CD4-positive, alpha-beta T cell treated with Interferon alpha-2 for 1 hour (primary cell): ENCODE measurements at places on chromosomes 2 and 18.

DNA sequence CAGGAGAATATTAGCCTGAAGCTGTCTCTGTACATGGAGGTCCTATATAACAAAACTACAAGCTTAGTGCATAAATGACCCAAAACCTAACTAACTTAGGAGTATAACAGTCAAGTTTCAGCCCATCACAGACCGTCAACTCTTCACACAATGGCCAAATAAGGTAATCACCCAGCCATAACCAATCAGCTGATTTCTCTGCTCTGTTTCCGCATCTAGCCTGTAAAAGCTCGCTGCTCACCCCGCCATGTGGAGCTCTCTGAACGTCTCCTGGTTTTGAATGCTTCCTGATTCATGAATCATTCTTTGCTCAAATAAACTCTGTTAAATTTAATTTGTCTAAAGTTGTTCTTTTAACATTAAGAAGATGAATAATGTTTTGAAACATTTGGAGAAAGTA, 593.6 kb downstream of the TMX3 start:
- no peak for DNase-seq

DNA sequence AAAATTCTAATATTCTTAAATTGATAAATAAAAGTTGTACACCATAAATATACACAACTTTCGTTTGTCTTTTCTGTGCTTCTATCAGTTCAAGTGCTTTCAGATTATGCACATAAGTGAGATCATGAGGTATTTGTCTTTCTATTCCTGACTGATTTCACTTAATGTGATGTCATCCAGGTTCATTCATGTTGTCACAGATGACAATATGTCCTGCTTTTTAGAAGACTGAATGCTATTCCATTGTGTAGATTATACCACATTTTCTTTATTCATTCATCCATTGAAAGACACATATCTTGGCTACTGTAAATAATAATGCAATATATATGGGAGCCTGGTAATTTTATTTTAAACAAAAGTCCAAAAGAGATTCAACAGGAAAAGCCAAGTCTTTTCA, 190.1 kb upstream of the ERBB4 start:
- DNase-seq = no peak

DNA sequence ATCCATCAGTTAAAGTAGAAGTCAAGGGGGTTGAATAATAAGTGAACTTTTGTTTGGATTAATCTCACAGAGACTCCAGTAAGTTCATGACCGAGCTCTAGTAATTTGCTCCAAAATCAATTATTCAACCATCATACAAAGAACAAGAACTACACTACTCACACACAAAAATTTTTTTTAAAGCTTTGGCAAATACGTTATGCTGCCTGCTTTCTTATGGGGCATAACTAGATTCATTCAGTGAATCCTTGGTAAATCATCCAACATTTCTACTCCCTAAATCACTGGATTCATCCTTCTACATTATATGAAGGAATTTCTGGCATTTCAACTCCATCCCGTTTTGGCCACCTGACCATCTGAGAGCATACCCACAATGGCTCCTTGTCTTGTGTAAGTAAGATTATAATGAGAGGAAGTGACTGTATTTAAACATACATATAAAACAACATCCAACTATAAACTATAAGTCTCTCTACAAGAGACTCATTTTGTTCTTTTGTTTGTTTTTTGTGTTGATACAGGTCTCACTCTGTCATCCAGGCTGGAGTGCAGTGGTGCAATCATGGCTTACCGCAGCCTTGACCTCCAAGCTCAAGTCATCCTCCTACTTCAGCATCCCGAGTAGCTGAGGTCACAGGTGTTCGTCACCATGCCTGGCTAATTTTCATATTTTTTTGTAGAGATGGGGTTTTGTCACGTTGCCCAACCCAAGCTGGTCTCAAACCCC, 144.2 kb upstream of the LRRTM4 start:
- no peak for DNase-seq

- DNase-seq = no peak
These were observed 13.0 kb downstream of the KIF5C start for GRCh38 chr2:148888003-148888501.

GRCh38 chr2:73072416-73072815, 904 bp upstream of the SFXN5 start:
- DNase-seq = no peak

DNA sequence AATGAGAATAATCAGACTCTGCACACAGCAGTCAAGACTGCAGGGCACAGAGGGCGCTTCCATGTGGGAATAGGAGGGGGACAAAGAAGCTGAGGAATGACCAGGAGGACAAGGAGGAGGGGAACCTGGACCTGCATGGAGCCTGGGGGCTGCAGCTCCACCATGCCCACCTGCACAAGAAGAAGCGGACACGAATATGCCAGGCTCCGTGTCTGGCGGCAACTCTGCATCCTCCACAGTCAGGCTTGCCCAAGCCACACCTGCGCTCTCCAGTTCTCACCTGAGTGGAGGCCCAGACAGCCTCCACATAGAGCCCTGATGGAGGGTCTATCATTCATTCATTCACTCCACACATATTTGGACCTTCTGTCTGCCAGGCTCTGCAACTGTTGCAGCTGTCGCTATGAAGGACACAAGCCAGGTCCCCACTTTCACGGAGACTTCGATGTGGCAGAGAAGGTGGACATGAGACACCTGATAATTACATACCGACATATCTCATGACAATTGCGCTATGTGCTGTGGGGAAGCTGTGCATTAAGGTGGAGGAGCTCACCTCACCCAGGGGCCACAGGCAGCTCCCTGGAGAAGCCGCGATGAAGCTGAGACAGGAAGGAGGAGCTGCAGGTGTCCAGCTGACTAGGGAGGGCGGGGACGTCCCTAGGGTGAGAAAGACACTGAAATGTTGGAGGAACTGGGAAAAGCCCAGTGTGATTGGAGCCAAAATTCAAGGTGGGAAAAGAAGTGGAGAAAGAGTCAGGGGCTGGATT, 159.2 kb downstream of the INHBB start:
- no peak for DNase-seq

GRCh38 chr2:174438146-174438886, 42.8 kb downstream of the SCRN3 start:
- DNase-seq = no peak
